Right renal pelvis (tissue), 4 donors: ENCODE measurements at places on chromosomes 1 and 21. TPM values are rescaled to one million over a fixed set of nuclear protein-coding genes. Genes with fewer than 3 reads are reported as not detected.

DNA sequence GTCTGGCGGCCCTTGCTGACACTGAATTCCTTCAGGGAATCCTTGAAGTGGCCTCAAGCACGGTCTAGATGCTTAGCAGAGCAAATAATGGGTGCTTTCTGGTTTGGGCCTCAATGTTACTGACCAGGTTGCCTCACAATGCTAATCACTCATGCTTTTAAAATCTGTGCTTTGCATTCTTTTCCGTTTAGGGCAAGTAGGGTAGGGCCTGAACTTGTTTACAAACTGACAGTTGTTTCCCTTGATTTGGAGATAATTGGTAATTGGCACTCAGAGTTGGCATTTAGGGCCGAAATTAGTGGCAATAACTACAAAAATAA lies 1.4 kb downstream of the VPS13D start:
- DNase-seq: no peak

DNA sequence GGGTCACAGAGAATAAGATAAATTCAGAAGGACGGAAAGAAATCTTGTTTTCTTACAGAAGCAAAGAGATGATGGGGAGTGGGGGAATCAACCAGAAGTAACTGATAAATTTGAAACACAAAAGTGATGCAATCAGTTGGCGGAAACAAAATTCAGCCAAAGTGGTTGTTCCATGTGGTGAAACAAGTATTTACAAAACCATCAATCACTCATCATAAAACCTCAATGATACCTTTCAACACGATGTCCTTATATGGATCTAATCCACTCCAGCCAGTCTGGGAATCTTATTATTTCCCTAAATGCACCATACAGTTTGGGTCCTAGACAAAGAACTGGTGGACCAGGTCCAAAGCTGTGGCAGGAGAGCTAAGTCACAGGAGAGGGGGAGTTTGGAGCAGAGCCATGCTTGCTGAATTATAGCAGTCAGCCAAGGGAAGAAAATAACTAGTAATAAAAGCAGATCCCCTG lies 303.8 kb upstream of the LRRC7 start:
- peak; percentile 72 for DNase-seq

DNA sequence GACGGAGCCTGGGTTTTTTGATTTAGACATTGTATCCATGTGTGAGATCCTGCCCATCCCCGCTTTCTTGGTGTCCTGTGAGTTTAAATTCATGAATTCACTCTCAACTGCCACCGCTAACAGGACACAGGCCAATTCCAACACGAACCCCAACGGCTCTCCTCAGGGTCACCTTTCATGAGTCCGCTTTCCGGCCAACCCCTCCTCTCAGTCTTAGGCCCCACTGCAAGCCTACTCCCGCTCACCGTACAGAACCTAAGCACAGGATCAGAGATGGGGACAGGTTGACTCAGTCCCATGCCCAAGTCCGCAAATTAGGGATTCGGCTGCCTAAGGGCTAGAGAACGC lies 238 bp upstream of the SCP2 start:
- no peak for DNase-seq

DNA sequence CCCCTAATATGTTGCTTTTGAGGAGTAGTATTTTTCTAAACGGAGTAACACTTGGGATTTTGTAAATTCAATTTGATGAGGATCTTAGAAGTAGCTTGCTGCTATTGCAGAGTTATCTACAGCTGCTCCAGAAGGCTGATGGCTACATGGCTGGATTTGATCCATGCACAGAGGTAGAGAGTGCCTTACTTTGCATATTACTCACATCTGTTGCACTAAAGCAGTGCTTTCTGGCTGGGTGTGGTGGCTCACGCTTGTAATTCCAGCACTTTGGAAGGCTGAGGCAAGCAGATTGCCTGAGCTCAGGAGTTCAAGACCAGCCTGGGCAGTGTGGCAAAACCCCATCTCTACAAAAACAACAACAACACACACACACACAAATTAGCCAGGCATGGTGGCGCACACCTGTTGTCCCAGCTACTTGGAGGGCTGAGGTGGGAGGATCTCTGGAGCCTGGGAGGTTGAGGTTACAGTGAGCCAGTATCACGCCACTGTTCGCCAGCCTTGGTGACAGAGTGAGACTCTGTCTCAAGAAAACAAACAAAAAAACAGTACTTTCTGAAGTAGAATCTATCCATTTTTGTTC lies 24.6 kb downstream of the RALGPS2 start:
- DNase-seq: no peak

Gene SYT11
- polyA plus RNA-seq: 22.8 TPM

Gene ILF2
- polyA plus RNA-seq: 274 TPM
